Regular cardiac myocyte (primary cell): ENCODE measurements at places on chromosomes 6 and 20. TPM values are rescaled to one million over a fixed set of nuclear protein-coding genes. Genes with fewer than 3 reads are reported as not detected.

Gene MOXD1
- 29.3 and 135 TPM in 2 replicates for total RNA-seq

Gene ASIP
- not detected in 2 replicates for total RNA-seq

Gene CLIC5
- under 0.01 TPM in 1 of 2 replicates, not detected in the other for total RNA-seq

Gene TINAG
- total RNA-seq, result not detected in 2 replicates

Gene TFAP2B
- under 0.01 TPM in 2 replicates for total RNA-seq

Gene SNRPB
- 93.3 and 278 TPM in 2 replicates for total RNA-seq

Gene CRISP3
- not detected in 2 replicates for total RNA-seq

Gene CAPN11
- total RNA-seq, result under 0.01 TPM in 1 of 2 replicates, not detected in the other

Gene APCDD1L
- total RNA-seq, result 7.3 and 9.0 TPM in 2 replicates

Gene RBPJL
- not detected in 2 replicates for total RNA-seq

Gene SERPINB1
- 11.0 and 21.9 TPM in 2 replicates for total RNA-seq

Gene CAP2
- 17.2 and 17.8 TPM in 2 replicates for total RNA-seq

Gene POM121L2
- total RNA-seq, result not detected in 2 replicates

Gene DEFB112
- total RNA-seq, result not detected in 2 replicates

Gene TTK
- total RNA-seq, result 6.2 and 37.6 TPM in 2 replicates

Gene MPIG6B
- total RNA-seq, result 0.28 TPM in 1 of 2 replicates, not detected in the other

Gene GFRAL
- total RNA-seq, result not detected in 2 replicates

Gene PGC
- not detected in 2 replicates for total RNA-seq

Gene NRN1
- total RNA-seq, result under 0.01 TPM in 2 replicates

Gene BTN1A1
- under 0.01 TPM in 1 of 2 replicates, not detected in the other for total RNA-seq

Gene LST1
- not detected in 2 replicates for total RNA-seq

Gene CLDN20
- total RNA-seq, result not detected in 2 replicates

Gene SLC22A7
- not detected in 2 replicates for total RNA-seq

Gene C2
- 0.38 and 6.8 TPM in 2 replicates for total RNA-seq
